ENCODE measurements at places on chromosomes 2 and 18.

- DNase-seq = no peak
Observed at GRCh38 chr2:88709181-88709631, 17.7 kb downstream of the RPIA start.

DNA sequence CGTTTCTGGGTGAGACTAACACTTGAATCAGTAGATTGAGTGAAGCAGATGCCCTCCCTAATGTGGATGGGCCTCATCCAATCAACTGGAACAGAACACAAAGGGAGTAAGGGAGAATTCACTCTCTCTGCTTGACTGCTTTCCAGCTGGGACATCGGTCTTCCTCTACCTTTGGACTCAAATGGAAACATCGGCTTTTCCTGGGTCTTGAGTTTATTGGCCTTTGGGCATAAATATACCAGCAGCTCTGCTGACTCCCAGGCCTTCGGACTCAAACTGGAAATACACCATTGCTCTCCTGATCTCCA lies 311.6 kb downstream of the STK39 start:
- no peak for DNase-seq

DNA sequence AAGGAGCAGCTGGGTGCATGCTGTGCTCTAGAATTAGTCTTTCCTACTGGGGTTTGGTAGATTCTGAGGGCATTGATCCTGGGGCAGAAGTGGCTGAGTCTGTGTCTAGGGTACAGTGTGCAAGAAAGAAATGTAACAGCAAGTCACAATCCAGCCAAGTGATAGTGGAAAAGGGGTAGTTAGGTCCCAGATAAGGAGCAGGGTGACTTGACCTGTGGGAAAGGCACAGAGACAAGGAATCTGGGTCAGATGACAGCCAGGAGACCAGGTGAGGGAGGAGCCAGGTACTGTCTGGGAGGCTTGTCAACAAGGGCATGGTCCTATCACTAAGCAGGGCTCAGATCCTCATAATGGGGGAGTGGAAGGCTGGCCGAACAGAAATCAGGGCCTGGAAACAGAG lies 8.1 kb downstream of the IL37 start:
- no peak for DNase-seq

GRCh38 chr18:76579301-76579695 lies 84.3 kb upstream of the ZNF516 start:
- DNase-seq = no peak

DNA sequence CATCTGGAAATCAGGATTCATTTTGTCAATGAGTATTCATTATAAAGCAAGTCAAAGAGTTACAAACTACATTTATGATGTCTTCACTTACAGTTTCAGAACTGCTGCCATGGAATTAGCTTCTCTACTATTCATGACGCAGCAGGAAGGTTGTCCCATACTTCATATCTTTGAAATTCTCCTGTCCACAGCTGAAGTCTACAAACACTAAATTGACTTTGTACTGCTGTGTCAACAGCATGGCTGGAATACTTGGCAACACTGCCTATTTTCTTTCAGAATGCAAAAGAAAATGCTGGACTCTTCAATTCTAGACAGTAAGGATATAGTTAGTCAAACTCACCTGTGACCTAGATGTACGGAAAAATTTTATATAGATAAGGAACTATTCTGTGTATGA lies 44.6 kb upstream of the UNC80 start:
- DNase-seq = no peak

DNA sequence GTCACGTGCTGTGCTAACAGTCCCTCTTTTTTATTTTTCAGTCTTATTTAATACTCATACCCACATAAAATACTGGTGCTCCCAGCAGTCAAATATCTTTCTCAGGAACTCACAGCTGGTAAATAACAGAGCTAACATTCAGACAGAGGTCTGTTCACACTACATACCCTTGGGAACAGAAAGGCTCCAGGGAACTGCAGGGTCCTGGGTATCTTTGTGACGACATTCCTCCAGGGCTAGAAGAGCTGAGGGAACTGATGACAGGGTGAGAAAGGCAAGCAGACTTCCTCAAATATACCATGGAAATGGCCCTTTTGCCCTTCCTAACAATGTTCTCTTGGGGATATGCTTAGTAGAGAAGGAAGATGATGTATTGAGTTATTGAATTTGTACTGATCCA lies 19.3 kb downstream of the PDE6D start:
- no peak for DNase-seq

DNA sequence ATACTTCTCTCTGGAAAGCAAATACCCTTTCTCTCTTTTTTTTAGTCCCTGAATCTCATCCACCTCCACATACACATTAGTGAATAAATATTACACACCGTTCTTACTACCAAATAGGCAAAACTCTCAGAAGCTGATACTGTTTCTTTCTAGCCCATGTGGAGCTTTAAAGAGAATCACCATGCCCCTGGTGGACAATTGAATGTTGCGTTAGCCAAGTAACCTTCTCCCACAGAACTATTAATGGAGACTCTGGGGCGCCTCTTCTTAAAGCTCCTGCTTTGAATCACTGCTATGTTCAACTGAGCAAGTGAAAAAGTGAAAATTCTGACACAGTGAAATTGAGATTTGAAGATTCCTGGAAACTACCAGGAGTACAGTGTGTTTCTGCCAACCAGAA lies 522.8 kb upstream of the CDH7 start:
- DNase-seq = no peak

DNA sequence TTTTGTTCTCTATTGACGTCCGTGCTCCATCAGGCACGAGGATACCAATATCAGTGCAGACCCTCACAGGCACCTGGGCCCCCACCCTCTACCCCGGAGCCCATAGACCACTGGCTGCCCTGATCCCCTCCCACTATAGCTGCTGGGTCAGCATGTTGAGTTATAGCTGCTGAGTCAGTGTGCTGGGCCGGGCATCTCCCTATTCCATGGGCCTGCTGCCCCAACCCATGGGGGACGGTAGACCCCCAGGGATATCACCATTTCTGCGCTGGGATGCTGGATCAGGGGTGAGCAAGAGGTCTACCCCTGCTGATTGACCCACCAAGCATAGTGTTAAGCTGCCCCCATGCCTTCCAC lies 100.1 kb upstream of the ST3GAL5 start:
- no peak for DNase-seq

DNA sequence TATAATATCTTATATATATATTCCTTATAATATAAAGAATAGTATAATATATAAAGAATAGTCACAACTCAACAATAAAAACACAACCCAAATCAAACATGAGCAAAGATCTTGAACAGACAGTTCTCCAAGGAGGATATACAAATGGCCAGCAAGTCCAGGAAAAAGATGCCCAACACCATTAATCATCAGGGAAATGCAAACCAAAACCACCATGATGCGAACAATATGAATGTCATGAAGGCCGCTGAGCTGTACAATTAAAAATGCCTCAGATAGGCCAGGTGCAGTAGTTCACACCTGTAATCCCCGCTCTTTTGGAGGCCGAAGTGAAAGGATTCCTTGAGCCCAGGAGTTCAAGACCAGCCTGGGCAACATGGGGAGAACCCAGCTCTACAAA lies 58.9 kb downstream of the SLC35F5 start:
- no peak for DNase-seq

DNA sequence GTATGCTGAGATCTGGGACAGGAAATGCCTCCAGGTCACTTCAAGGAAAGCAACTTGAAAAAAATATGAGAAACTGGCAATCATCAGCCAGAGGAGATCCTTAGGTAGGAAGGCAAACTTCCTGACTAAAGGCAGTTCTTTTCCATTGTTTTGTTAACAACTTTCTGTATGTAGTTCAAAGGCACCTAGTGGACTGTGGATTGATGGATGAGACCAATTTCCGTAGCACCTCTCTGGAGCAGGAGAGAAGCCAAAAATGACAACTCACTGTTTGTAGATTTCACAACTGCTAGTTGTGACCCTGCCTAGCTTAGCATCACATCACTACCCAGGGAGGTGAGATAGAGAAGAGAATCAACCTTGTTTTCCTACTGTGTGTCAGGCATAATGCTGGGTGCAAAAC lies 21.8 kb upstream of the NOSTRIN start:
- DNase-seq = no peak

DNA sequence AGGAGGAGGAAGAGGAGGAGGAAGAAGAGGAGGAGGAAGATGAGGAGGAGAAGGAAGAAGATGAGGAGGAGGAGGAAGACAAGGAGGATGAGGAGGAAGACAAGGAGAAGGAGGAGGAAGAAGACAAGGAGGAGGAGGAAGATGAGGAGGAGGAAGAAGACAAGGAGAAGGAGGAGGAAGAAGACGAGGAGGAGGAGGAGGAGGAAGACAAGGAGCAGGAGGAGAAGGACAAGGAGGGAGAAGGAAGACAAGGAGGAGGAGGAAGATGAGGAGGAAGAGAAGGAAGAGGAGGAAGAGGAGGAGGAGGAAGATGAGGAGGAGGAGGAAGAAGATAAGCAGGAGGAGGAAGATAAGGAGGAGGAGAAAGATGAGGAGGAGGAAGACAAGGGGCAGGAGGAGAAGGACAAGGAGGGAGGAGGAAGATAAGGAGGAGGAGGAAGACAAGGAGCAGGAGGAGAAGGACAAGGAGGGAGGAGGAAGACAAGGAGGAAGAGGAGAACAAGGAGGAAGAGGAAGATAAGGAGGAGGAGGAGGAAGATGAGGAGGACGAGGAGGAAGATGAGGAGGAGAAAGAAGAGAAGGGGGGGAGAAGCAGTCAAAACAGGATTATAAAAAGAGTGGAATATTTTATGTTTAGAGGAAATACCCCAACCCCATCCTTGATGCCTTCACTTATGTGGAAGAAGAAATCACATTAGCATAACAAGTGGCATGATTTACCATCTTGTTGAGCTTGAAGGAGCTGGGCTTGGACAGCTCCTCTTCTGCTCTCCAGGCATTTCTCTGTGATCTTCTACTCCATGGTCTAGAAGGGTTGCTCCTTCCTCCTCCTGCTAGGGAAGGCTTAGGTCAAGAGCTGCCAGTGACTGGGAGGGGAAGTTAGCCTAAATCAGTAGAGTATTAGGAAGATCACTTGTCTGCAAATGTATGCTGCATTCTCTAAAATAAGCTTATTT lies 45.3 kb upstream of the KCTD1 start:
- DNase-seq = no peak

DNA sequence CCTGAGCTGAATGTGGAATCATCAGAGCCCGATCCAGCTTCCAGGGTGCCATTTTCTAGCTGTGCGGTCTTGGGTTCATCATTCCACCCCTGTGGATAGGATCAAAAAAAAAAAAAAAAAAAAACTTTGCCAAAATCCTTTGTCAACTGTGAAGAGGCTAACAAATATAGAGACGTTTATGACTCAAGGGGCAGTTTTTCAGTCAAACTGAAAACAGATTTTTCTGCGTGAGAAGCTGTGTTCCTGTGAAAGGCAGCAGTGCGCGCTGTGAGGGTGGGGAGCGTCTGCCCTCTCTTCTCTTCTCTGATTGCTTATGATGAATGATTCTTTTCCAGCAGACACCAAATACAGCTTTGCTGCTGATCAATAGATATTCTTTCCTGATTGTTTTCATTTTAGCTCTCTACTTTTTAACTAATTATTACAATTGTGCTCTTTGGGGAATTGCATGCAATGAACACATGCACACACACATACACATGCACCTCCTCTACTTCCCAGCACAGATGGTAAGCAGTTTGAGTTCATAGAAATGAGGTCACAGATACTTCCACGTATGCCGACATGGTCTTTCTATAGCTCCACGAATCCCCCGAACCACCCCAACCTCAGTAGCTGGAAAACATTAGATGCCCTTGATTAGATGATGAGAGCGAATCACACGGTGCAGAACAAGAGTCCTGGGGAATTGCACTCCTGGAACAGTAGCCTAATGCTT lies 175.4 kb downstream of the NRP2 start:
- no peak for DNase-seq

DNA sequence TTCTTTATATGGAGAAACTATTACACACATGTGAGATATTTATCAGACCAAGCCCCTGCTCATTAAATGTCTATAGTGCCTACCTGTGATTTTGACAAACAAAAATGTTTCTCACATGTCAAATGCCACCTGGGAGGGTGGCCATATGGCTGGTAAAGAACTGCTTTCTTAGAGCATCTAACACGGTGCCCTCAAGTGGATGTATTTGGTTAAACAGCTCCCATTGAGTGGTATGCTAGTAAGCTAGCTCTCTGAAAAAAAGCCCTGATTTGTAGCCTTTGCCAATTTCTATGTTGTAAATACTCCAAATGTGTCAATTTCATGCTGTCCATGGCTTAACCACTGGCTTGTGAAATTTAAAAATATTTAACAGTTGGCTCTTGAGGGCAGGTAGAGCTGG lies 94.6 kb downstream of the PMAIP1 start:
- DNase-seq = no peak

DNA sequence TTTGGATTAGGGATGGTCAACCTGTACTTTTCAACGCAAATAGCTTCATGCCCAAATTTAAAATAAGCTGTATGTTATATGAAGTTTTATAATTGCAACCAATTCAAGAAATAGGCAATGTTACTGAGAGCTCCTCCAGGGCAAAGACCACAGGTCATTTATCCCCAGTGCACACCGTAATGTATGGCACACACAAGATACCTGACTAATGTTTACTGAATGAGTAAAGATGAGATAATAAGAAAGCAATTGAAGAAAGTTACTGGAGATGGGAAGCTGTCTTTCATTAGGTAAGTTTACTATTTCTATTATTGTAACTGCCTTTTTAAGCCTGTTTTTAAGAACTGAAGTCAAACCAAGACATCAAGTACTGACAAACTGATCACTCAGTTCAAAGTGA lies 184.5 kb upstream of the VRK2 start:
- no peak for DNase-seq

DNA sequence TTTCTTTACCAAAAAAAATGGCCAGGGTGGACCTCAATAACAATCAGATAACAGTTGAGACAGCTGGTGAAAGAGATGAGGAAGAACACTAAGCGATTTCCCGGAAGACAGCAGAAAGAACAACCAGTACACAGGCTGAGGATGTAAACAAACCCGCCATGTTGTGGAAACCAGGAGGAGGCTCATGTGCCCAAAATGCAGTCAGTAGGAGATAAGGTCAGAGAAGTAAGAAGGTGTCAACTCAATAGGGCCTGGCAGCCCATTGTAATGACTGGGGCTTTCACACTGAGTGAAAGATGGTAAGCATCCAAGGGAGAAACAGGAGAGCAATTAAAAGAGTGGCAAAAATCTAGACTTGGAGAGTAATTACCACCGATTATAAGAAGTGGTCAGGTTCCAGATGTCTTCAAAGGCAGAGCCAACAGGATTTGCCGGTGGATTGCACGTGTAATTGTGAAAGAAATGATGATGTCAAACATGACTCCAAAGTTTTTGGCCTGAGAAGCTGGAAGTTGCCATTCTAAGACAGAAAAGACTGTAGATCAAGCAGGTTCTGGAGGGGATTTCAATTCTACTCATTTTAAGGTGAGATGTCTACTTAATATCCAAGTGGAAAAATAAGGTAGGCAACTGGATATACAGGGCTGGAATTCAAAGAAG lies 77.7 kb upstream of the CYP1B1 start:
- DNase-seq = no peak

DNA sequence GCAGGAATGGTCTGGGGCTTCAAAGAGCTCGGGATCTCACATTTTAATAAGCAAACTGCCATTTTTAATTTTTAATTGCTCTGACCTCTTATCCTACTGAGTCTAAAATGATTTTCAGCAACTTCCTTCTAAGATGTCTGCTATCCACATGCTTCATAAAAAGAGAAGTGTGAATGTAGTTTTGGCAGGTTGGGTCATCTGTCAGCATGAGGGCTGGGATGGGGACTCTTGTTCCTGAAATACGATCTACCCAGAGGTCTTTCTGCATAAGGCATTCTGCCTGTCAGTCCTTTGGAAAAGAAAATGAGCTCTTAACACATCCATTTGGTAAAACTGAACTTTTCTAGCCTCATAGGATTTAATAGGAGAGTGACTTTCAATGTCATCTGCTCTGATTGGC lies 252.8 kb upstream of the APCDD1 start:
- DNase-seq = no peak
